ENCODE measurements at places on chromosomes 2 and 18.

GRCh38 chr2:39379643-39380524 is 57.2 kb downstream of the MAP4K3 start:
- DNase-seq, result no peak

GRCh38 chr2:23235292-23235691 is 149.7 kb upstream of the KLHL29 start:
- DNase-seq, result no peak

GRCh38 chr2:147548451-147548850 is 296.4 kb upstream of the ACVR2A start:
- DNase-seq, result no peak

DNA sequence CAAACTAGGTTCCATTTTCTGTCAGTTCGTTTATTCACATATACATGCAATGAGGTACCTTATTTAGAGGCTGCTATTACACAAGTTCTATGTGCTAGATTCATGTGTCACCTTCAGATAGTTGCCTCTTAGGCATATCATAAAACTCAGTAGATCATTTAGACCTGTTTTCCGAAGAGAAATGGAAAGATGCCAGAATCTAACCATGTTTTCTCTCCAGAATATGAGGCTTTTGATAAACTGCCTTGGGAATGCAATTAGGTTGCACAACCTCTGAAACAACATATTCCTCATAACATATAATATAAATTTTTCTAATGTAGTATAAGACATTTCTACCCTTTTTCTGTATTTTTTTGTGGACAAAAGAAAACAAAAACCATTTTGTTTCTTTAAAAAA is 108.1 kb downstream of the PRPF40A start:
- DNase-seq, result no peak

DNA sequence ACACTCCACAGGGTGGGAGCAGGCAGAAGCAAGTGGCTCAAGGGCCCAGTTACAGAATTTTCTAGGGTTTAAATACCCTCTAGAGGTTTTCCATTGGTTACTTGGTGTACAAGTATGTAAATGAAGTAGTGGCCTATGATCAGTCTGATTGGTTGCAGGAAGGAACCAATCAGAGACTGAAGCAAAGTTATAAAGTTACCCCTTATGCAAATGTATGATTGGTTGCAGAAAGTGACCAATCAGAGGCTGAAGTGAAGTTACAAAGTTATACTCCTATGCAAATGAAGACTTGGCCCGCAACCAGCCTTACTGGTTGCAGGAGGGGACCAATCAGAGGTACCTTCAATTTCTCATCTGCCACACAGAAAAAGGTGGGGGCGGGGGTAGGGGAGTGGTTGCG is 154.6 kb downstream of the INO80D start:
- no peak for DNase-seq

DNA sequence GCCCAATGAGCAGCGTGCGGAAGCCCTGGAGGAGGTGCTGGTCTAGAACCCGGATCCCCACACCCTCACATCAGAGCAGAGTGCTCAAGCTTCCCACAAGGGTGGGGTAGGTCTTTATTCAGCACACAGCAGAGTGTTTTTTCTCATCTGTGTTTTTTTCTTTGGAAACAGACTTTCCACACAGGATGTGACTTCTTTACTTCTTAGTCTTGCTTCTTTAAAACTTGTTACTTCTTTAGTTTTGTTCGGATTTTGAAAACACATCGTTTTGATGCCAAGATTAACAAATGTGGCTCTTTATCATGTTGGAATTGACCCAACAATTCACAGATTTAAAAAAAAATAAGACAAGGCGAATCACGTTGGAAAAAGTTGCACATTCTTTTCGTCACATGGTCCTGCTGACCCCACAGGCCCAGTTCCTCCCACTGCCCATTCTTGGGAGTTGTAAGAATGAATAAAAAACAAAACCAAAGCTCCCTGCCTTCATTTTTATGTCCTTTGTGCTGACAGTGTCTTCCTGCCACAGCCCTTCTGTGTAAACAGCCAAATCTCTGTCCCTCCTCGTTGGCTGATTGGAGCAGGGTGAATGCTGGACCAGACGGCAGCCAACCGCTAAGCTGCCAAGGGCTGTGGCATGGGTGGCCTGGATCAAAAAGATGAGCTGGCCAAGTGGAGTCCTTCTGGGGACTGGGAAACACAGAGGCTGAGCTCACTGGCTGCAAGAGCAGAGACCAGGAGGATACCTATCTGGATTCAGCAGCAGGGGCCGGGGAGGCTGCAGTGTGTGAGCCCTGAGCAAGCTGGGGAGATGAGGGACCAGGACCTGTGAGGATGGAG is 81.6 kb downstream of the TWIST2 start:
- no peak for DNase-seq

DNA sequence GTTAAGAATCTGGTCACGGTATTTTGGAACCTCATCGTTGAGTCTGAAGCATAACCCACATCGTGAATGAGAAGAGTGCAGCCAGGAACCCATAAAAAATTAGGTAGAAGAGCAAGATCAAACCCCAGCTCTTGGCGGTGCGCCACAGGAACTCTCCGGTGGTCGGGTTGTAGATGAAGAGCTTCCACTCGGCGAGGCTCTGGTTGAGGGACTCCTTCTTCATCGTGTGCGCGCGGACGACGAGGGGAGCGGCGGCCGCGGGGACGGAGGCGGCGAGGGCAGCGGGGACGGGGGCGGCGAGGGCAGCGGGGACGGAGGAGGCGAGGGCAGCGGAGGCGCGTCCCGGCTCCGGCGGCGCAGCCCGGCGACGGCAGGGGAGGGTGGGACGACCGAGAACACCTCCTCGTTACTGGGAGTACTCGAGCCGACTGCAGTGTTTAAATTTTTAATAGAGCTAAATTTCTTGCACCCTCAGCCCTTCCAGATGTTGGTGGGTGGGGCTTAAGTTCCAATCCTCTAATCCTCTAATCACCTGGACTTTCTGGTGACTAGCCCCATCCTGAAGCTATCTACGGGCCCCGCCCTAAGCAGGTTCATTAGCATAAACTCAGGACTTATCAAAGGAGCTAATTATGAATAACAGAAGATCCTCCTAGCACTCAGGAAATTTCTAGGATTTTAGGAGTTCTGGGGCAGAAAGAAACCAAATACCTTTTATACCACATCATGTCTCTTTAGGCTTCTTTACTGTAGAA is 20.4 kb upstream of the PAPOLG start:
- DNase-seq, result no peak

GRCh38 chr2:42304059-42304713 is 56.8 kb downstream of the COX7A2L start:
- DNase-seq, result no peak

GRCh38 chr18:78720456-78721237 is 259.0 kb upstream of the SALL3 start:
- no peak for DNase-seq

DNA sequence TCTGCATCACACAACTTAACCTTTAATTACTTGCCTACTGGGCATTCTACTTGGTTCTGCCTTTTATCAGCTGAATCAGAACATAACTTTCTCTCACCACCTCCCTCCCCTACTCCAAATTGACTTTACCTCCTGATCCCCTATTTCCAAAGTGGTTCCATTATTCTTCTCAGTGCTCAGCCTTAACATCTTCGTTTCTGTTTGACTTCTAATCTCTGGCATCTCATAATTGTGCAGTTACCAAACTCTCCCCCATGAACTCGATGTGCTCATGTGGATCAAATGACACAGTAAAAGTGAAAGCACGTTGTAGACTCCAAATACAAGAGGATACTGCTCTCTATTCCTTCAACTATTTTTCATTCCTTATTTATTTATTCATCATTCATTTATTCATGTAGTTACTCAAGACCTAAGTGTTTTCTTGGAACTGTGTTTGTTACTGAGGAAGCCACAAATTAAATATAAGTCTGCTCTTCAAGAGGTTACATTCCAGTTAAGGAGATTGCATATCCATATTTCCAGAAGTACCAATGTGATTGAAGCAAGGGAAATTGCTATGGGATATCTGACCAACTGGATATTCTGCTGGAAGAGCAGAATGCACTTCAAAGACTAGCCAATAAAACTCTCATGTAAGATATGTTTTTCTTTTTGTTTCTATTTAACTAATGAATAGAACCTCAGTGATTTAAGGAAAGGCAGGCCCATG is 158.8 kb downstream of the TMEFF2 start:
- DNase-seq, result no peak

- no peak for DNase-seq
These were observed 99.2 kb upstream of the FOSL2 start for GRCh38 chr2:28293416-28293815.

- DNase-seq, result no peak
These were observed 490.6 kb downstream of the THSD7B start for GRCh38 chr2:137255990-137256389.

- DNase-seq, result no peak
These were observed 91.8 kb upstream of the RFX8 start for GRCh38 chr2:101566632-101567228.

GRCh38 chr2:168874368-168875054 is 15.7 kb downstream of the SPC25 start:
- no peak for DNase-seq

DNA sequence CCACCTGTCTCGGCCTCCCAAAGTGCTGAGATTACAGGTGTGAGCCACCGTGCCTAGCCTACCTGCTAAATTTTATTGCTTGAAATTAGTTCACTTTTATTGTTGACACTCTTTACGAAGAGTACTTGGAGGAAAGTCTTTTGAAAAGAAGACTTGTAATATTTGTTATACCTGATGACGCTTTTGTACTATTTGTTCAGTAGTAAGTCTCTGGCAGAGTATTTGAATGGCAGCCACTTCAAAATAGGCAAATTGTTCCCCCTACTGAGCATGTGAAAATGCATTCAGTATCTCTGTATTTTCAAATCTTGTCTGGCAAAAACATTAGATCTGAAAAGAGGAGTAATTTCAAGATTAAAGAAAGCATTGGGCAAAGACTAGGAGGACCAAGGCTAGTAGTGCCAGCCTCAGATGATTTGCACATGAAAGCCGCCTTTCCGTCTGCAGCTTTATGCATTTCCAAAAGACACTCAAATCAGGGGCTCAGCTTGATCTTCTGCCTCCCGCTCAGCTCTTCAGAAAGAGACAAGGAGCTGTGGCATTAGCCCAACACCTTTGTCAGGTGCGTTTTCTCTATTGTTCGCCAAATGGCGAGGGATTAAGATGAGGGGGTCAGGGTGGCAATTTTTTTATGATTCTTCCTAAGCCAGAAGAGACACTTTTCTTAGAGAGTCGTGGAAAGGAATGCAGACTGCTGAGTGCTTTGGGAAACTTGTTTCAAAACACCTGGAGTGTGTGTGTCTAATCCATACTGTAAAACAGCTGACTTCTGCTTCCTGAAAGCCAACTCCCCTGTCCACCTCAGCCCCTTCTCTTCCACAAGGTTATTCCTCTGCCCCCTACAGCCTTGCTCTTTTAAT is 18.8 kb upstream of the FOXI3 start:
- DNase-seq, result no peak

GRCh38 chr2:71639735-71640134 is 186.4 kb downstream of the DYSF start:
- DNase-seq, result no peak

DNA sequence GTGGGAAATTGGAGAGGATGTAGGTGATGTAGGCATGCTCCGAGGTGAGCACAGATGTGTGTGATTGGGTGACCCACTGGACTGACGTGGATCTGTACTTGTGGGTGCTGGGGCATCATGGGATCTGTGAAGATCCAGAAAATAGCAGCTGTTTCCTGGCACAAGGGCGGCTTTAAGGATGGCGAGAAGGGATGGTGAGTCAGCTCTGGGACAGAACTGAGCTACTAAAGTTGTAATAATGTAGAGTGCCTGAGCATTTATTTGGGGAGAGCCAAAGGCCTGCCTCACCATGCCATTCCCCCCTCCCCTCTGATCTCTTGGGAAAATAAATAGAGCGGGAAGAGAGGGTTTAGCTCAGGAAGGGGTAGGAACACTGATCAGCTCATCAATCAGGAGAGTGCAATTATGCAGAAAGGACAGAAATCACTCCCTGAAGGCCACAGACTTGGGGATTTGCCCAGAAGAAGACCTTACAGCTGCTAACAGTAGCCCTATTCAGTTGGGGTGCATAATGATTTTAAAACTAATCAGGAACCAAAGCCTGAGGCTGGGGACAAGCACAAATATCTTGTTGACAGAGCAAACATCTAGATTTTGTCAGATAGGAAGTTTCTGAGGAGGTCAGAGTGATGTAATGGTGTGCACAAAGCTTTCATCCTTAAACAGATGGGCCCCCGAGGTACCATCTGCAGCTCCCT is 30.3 kb downstream of the TANC1 start:
- no peak for DNase-seq

- no peak for DNase-seq
These were observed 3.4 kb downstream of the SGPP2 start for GRCh38 chr2:222427646-222428301.

- DNase-seq, result no peak
These were observed 83.2 kb upstream of the UNC80 start for GRCh38 chr2:209688385-209688784.

GRCh38 chr2:132804051-132804450 is 134.0 kb upstream of the LYPD1 start:
- DNase-seq, result no peak

DNA sequence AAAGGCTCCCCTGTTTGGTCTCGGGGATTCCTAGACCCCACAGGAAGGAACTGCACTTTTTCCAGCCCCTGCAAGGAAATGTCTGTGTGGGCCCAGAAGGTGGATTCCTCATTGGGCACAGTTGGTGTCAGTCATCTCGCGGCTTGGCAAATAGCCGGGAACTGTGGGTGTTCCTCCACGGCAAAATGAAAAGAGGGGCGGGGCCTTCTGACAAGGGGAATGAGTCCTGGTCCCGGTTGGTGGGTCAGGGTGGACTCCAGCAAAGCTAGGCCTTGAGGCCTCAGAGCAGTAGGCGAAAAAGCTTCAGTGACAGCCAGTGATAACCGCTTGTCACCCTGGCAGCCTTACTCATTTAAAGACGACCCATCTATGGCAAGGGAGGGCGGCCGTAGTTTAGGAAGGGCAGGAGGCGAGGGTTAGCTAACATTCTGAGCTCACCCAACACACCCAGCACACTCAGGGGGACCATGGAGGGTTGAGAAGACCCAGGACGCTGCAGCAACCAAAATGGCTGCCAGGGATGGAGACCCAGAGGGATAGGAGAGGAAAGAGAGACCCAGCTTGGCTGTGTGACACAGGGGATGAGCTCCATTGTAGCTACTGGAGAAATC is 16.5 kb downstream of the SLC4A3 start:
- DNase-seq, result no peak

GRCh38 chr2:175187378-175187777 is 5.9 kb upstream of the ATP5MC3 start:
- DNase-seq, result no peak

GRCh38 chr18:41372046-41372665 is 582.9 kb upstream of the PIK3C3 start:
- DNase-seq, result no peak

All from activated CD4-positive, CD25-positive, alpha-beta regulatory T cell (primary cell).